ENCODE measurements at places on chromosomes 16 and 17.

- peaks cover 64% of the 10 kb centered on the region for H3K4me1 ChIP-seq
Measured at GRCh38 chr17:28723159-28723835, 2.7 kb downstream of the TLCD1 start.

DNA sequence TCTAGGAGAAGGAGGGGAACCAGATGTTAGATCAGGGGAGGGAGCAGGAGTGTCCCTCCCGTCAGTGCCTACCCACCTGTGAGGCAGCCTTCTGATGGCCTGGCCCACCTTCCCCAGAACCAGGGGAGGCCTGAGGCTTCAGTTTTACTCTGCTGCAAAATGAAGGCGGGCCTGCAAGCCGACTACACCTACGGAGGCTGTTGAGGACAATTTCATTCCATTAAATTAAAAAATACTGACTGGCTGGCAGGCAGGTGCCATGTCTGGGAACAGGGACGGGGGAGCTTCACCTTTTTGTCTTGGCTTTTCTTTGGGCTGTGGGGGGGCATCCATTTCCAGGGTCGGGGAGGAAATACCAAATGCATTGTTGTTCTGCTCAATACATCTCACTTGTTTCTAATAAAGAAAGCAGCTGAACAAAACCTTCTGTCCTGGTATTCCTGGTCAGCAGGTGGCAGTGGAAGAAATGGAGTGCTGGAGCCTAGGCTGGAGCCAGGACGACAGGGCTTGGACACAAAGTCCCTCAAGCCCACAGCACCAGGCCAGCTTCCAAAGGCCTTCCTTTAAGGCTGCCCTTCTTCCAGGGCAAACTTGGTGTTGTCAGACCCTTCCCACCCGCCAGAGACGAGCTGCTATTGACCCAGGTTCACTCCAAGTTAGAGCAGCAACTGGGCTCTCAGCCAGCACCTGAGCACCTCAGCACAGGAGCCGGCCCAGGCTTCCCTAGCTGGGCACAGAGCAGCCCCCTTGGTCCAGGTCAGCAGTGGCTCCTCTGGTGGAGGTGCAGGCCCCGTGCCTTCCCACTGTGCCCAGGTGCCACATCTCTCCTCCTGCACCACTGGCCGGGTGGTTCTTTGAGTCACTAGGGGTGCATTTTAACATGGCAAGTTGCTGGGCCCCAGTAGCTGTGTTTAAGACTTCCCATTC lies 23.5 kb downstream of the PLCD3 start:
- no peaks in the 10 kb centered on the region for H3K4me1 ChIP-seq
- H3K36me3 ChIP-seq, result peaks cover 8% of the 10 kb centered on the region
- H3K27ac ChIP-seq, result peak overlapping the region; percentile 83
- no peak overlapping the region for H3K4me3 ChIP-seq

- no peaks in the 10 kb centered on the region for H3K36me3 ChIP-seq
- DNase-seq, result no peak
- no peak overlapping the region for H3K27ac ChIP-seq
- peaks cover 7% of the 10 kb centered on the region for H3K4me1 ChIP-seq
Measured at GRCh38 chr17:74118504-74118903, 85.0 kb upstream of the RPL38 start.

GRCh38 chr16:64437706-64438324 lies 684.0 kb downstream of the CDH11 start:
- H3K4me1 ChIP-seq, result peaks cover 10% of the 10 kb centered on the region
- no peaks in the 10 kb centered on the region for H3K27me3 ChIP-seq
- no peak for DNase-seq
- H3K27ac ChIP-seq, result peak overlapping the region; percentile 89
- H3K4me3 ChIP-seq, result peak overlapping the region; percentile 15

DNA sequence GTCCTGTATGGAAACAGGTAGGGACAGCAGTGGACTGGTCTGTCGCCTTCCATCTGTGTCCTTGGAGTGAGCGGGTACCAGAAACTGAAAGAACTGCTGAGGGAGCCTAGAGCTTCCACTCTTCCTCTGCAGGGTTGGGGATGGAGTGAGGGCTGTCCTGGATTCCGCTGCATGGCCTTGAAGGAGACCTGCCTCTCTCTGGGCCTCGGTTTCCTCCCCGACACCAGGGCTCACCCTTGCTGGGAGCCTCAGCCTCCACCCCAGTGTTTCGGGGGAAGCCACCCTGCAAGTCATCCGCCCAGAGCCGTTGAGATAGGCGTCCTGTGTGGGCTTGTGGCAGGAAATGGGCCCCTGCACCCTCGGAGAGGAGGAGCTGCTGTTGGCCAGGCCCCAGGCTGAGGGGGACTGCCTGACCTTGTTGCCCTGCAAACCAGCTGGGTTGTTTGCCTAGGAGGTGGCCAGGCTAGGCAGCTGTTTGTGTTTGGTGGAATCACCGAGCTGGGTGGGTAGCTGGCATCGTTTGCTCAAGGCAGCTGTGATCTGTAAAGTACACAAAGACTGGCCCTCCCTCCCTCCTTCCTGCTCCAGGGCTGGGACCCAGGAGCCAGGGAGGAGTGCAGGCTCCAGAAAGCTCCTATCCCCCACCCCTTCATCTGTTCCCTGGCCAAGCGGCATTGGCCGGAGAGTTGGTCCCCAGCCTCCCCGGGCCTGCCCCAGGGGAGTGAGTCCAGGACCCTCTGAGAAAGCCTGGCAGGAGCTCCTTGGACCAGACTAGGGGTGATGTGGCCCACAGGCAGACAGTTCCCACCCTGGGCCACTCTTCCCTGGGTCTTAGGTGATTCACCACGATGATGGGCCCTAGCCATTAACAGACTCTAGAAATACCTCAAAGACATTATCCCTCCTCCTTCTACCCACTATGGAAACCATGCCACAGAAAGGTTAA lies 1.3 kb downstream of the RAB37 start:
- peaks cover 15% of the 10 kb centered on the region for H3K4me1 ChIP-seq
- no peak for DNase-seq
- no peak overlapping the region for H3K27ac ChIP-seq
- H3K27me3 ChIP-seq, result peaks cover 37% of the 10 kb centered on the region
- peak overlapping the region; percentile 55 for H3K4me3 ChIP-seq

DNA sequence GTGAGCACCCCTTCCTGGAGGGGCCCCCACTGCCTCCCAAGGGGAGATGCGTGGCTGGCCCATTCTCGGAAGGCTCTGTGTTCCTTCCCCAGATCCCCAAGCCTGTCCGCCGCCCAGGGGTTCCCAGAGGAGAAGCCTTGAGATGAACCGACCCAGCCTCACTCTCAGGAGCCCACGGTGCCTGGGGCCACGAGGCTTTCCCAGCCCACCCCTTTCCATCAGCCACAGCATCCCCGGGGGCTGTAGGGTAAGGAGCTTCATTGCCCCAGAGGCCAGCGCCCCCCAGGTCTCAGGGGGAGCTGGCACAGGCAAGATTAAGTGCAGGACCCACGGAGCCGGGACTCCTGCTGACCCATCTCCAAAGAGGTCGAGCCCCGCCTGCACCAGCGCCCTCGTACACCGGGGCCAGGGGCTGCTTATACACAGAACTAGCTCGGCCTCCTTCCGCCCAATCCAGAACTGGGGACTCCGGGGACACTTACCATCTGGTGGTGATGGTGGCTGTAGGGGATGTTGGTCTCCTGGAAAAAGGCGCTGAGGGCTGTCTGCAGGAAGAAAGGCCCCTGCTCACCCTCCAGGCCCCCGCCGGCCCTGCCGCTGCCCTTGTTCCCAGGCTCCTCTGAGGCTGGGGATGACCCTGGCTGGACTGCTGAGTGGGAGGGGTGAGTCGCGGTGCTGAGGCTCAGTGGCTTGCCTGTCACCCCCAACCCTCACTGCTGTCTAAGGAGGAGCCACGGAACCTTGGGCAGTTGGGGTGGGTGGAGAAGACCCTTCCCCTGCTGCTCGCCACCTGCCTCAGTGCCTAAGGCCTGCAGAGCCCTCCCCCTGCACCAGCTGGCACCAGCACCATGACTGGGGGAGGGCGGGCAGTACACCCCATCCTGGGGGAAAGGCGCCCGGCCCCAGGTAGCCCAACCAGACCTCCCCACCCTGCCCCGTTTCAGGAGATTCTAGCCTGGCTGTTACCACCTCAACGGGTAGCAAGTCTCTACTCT lies 4.4 kb downstream of the UBALD1 start:
- no peak for DNase-seq
- H3K36me3 ChIP-seq, result no peaks in the 10 kb centered on the region
- H3K4me1 ChIP-seq, result peaks cover 11% of the 10 kb centered on the region
- H3K27me3 ChIP-seq, result no peaks in the 10 kb centered on the region
- H3K27ac ChIP-seq, result no peak overlapping the region
- no peak overlapping the region for H3K4me3 ChIP-seq

All from mesothelial cell of epicardium (in vitro differentiated cells).